ENCODE measurements at places on chromosomes 7 and 10.

DNA sequence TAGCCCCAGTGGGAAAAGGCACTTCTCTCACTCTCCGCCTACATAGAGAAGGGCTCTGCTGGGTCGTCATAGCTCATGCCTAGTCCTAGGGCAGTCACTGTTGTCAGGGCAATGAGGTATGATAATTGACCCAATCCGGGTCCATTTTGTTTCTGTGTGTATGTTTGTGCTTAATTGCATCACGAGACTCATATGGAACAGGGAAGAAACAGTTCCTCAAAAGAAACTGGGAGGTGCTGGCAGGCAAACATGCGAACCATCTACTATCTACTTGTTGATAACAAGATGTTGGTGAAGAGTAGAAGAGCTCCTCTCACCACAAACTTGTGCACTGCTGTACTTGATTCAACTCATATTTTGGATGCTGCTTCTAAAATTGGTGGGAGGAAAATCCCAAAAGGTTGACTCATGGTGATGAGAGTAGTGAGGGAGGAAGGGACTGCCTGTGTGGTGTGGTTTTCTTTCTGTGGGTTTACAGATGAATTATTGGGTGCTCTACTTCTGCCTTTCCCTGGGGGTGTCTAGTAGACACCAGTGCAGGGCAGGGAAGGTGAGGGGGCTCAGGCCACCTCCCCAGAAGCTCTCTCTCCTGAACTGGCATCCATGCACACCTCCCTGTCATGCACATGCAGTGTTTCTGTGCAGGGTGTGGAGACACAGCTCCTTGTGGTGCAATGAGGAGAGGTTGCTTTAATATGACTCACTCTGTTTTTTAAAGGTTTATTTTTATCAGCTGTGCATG is 29.4 kb downstream of the LSMEM1 start:
- no peaks in the 10 kb centered on the region for H3K27me3 ChIP-seq
- H3K4me1 ChIP-seq, result no peaks in the 10 kb centered on the region
- no peaks in the 10 kb centered on the region for H3K36me3 ChIP-seq
- no peak for DNase-seq
- H3K27ac ChIP-seq, result no peak overlapping the region

GRCh38 chr7:159086301-159086925 is 58.3 kb downstream of the VIPR2 start:
- no peaks in the 10 kb centered on the region for H3K27me3 ChIP-seq
- DNase-seq, result peak; percentile 31
- no peak overlapping the region for H3K27ac ChIP-seq
- H3K4me3 ChIP-seq, result no peak overlapping the region

DNA sequence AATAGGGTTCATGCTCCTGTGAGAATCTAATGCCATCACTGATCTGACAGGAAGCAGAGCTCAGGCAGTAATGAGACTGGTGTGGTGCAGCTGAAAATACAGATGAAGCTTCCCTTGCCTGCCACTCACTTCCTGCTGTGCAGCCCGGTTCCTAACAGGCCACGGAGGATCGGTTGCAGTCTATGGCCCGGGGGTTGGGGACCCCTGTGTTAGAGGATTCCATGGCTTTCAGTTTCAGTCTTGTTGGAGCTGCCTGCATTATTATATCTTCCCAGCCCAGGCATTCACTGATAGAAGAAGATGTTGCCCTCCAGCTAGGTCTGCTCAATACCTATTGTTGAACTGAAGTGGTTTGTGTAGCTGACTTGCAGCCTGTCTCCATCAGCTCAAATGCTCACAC is 1298.8 kb downstream of the TYW1 start:
- H3K27ac ChIP-seq, result no peak overlapping the region
- DNase-seq, result no peak
- no peaks in the 10 kb centered on the region for H3K27me3 ChIP-seq
- H3K4me3 ChIP-seq, result no peak overlapping the region
- H3K4me1 ChIP-seq, result no peaks in the 10 kb centered on the region

DNA sequence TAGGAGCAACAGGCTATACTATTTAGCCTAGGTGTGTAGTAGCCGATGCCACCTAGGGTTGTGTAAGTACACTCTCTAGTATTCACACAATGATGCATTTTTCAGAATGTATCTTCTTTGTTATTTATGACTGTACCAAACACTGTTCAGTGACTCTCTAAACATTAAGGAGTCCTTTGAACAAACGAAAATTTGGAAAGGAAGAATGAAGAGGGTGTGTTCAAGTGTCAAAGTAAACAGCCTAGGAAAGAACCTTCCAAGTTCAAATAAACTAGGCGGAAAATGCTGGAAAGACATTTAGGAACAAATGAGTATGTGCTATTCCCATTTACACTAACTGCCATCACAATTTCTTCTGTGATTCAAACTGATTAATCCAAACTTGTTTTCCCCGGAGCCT is 142.4 kb downstream of the CHCHD3 start:
- H3K27me3 ChIP-seq, result no peaks in the 10 kb centered on the region

- DNase-seq, result no peak
- H3K27me3 ChIP-seq, result no peaks in the 10 kb centered on the region
- H3K36me3 ChIP-seq, result no peaks in the 10 kb centered on the region
- no peak overlapping the region for H3K27ac ChIP-seq
- no peaks in the 10 kb centered on the region for H3K4me1 ChIP-seq
Observed at GRCh38 chr10:1274111-1274661, 218.0 kb downstream of the WDR37 start.

DNA sequence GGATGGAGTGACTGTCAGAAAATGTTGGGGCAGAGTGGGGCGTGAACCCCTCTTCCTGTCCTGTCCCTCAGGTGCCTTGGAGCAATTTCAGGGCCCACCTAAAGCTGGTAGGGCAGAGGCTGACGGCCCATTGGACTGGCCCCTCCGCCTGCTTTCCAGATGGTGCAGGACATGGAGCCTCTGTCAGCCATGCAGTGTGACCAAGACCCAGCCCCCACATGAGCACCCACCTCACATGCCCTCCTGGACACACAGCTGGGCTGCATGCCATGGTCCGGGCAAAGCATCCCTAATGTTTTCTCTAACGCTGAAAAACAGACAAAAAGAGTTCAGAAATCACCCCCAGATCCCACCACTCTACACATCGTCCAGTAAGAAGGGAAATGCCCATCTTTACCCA is 51.3 kb upstream of the PSAP start:
- no peak overlapping the region for H3K4me3 ChIP-seq
- no peaks in the 10 kb centered on the region for H3K4me1 ChIP-seq
- no peaks in the 10 kb centered on the region for H3K27me3 ChIP-seq
- H3K36me3 ChIP-seq, result no peaks in the 10 kb centered on the region
- no peak for DNase-seq

DNA sequence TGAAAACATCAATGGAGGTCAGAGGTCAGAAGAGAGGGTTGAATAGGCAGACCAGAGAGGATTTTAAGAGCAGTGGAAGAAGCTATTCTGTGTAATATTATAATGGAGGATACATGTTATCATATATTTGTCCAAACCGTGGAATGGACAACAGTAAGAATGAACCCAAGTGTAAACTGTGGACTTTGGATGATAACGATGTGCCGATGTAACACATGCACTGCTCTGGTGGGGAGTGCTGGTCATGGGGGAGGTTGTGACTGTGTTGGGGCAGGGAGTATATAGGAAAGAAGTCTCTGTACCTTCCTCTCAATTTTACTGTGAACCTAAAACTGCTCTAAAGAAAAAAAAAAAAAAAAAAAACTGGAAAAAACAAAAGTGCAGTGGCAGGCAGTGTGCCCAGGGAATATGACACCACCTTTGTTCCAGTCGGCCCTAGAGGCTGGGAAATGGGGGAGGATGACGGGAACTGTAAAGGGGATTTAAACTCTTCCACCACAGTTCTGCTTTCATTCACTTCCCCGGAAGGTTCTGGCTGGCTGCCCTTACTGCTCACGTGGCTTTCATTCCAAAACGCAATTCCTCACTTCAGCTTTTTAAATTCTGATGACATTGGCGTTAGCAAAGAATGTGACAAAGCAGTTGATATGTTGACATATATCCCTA is 113.7 kb upstream of the ANKRD1 start:
- DNase-seq, result peak; percentile 69
- peaks cover 3% of the 10 kb centered on the region for H3K4me1 ChIP-seq
- H3K27ac ChIP-seq, result no peak overlapping the region
- no peaks in the 10 kb centered on the region for H3K27me3 ChIP-seq
- H3K4me3 ChIP-seq, result no peak overlapping the region

DNA sequence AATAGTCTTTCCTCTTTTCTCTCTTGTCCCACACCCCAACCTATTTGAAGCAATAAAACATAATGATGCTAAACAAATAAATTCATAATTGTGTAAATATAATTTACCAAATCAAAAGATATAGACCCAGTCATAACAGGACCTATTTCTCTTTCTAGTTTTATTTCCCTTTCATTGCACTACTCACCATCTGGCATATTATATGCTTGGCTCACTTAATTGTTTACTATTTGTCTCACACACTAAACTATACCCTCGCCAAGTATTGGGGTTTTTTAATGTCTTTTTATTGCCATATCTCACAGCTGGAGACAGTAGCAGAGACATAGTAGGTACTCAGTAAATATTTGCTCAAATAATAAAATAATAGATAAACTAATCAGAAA is 597.5 kb upstream of the PCDH15 start:
- H3K27me3 ChIP-seq, result no peaks in the 10 kb centered on the region
- no peaks in the 10 kb centered on the region for H3K4me1 ChIP-seq
- H3K36me3 ChIP-seq, result no peaks in the 10 kb centered on the region
- no peak for DNase-seq
- no peak overlapping the region for H3K4me3 ChIP-seq
- no peak overlapping the region for H3K27ac ChIP-seq

DNA sequence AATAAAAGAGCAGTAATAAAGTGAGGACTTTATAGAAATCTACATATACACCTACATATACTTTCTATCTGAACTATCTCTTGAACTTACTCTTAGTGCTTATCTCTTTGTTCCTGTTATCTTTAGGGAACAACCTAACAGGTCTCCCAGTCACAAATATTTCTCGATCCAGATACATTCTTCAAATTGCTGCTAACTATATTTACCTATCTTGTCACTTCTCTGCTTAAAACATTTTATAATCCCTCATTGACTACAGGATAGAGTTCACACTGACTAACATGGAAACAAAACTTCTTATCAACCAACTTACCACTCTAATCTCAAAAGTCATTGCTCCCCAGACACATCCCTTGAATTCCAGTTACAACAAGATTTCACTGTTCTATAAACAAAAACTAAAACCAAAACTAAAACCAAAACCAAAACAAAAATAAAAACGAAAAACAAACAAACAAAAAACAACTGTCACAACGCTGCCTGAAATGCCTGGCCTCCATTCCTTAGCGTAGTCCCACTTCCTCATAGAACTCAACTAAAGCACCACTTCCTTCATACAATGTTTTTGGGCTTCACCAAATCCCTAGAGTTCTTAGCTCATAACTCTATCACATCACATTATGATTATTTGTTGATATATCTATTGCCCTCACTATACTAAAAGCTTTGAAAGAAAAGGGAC is 134.7 kb downstream of the SEMA3D start:
- H3K36me3 ChIP-seq, result no peaks in the 10 kb centered on the region
- no peaks in the 10 kb centered on the region for H3K27me3 ChIP-seq

GRCh38 chr7:22665923-22666322 is 61.1 kb upstream of the IL6 start:
- no peaks in the 10 kb centered on the region for H3K4me1 ChIP-seq
- no peak overlapping the region for H3K27ac ChIP-seq
- no peaks in the 10 kb centered on the region for H3K36me3 ChIP-seq
- H3K27me3 ChIP-seq, result no peaks in the 10 kb centered on the region

- no peak overlapping the region for H3K27ac ChIP-seq
- no peaks in the 10 kb centered on the region for H3K4me1 ChIP-seq
- no peak overlapping the region for H3K4me3 ChIP-seq
Observed at GRCh38 chr10:104434601-104435000, 81.0 kb downstream of the CFAP58 start.

- no peaks in the 10 kb centered on the region for H3K36me3 ChIP-seq
- H3K27me3 ChIP-seq, result no peaks in the 10 kb centered on the region
- no peak overlapping the region for H3K4me3 ChIP-seq
- H3K27ac ChIP-seq, result no peak overlapping the region
Observed at GRCh38 chr10:505419-505818, 184.0 kb downstream of the DIP2C start.

GRCh38 chr10:71156436-71156835 is 55.9 kb upstream of the UNC5B start:
- no peak overlapping the region for H3K27ac ChIP-seq
- no peaks in the 10 kb centered on the region for H3K36me3 ChIP-seq
- no peaks in the 10 kb centered on the region for H3K4me1 ChIP-seq
- no peak overlapping the region for H3K4me3 ChIP-seq
- no peak for DNase-seq
- H3K27me3 ChIP-seq, result no peaks in the 10 kb centered on the region

GRCh38 chr7:63073736-63074135 is 924.9 kb upstream of the ZNF722 start:
- H3K27me3 ChIP-seq, result no peaks in the 10 kb centered on the region
- no peaks in the 10 kb centered on the region for H3K36me3 ChIP-seq
- H3K27ac ChIP-seq, result no peak overlapping the region
- H3K4me3 ChIP-seq, result no peak overlapping the region
- no peaks in the 10 kb centered on the region for H3K4me1 ChIP-seq

DNA sequence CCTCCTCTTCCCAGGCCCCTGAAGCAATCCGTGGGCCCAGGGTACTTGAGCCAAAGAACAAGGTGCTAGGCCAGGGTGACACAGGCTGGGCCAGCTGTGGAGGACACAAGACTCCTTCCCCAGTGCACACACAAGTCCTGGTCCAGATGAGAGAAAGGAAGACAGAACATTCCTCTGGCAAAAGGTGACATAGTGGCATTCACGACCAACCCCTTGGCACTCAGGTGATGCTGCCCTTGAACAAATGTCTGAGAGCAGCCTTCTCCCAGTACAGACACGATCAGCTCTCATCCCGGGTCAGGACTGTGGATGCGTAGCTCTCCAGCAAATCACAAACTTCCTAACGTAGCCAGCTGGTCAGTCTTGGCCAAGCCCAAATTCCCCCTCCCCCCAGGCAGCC is 118.5 kb downstream of the OAT start:
- no peak overlapping the region for H3K27ac ChIP-seq
- H3K4me3 ChIP-seq, result no peak overlapping the region
- H3K36me3 ChIP-seq, result no peaks in the 10 kb centered on the region
- no peaks in the 10 kb centered on the region for H3K4me1 ChIP-seq
- no peaks in the 10 kb centered on the region for H3K27me3 ChIP-seq

DNA sequence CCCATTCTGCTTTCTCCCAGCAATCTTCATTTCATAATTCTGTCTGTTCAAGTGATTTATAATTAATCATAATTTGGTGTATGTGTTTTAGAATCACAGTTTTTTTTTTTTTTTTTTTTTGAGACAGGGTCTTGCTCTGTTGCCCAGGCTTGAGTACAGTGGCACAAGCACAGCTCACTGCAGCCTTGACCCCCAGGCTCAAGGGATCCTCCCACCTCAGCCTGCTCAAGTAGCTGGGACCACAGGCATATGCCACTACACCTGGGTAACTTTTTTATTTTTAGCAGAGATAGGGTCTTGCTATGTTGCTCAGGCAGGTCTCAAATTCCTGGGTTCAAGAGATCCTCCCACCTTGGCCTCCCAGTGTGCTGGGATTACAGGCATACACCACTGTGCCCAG is 49.2 kb upstream of the PLA2G12B start:
- no peaks in the 10 kb centered on the region for H3K27me3 ChIP-seq
- H3K4me1 ChIP-seq, result no peaks in the 10 kb centered on the region
- no peak overlapping the region for H3K27ac ChIP-seq
